ENCODE measurements at places on chromosomes 4 and X.

DNA sequence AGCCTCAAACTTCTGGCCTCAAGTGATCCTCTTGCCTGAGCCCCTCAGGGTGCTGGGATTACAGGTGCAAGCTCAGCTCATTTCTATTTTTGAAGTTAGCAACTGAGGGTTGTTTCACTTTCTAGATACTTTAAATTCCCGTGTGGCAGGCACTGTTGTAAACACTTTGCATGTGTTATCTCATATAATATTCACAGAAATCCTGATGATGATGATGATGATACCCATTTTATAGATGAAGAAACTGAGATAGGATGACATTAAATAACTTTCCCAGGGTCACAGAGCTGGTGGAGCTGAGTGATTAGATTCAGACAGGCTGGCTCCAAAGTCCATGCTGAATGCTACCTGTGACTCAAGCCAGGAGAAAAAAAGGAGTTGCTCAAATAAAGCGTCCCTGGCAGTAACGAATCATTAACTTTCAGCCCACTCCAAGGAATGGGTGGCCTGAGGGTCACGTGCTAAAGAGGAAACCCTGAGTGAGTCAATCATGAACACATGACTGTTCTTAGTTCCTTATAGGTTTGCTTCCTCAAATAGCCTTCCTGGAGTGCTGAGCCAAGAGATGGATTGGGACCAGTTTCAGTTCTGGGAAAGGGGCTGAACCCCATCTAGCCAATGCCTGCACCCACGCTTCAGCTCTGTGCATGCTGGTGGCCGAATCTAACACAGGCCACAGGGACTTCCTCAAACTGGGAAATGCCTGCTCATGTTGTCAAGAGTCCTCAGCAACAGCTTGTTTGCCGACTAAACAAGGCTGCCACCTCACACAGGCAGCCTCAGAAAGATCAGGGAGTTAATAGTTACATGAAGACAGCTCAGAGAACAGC lies 52.8 kb downstream of the RBM47 start:
- no peak for DNase-seq

DNA sequence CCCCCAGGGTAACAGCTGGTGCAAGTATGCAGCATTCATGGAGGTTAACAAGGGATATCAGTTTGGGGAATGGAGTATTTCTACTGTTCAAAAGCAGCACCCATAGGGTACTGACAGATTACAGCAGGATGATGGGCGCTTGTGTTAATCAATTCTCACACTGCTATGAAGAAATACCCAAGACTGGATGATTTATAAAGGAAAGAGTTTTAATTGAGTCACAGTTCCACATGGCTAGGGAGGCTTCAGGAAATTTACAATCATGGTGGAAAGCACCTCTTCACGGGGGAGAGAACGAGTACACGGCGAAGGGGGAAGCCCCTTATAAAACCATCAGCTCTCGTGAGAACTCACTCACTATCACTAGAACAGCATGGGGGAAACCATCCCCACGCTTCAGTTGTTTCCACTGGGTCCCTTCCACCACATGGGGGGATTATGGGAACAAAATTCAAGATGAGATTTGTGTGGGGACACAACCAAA lies 64.1 kb downstream of the TNIP2 start:
- no peak for DNase-seq

GRCh38 chr4:104294811-104295210 lies 199.9 kb downstream of the CXXC4 start:
- no peak for DNase-seq

- no peak for DNase-seq
These were observed 198.4 kb upstream of the SFRP2 start for GRCh38 chr4:153987291-153987690.

DNA sequence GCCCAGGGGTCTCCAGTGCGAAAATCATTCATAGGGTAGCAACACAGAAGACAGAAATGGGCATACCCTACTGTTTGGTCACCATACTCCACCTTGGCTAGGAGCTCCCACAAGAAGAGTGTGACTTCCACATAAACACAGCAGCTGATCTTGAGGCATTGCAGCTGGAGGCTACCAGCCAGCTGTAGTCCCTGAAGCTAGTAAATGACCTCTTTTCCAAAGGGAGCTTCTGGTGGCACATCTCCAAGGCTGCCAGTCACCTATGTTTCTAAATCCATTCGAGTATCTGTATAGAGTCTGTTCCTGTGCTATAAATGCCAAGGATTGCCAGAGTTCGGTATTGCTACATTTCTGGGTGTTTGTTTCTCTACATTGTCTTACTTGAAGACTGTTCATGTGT lies 21.3 kb upstream of the PNPLA4 start:
- DNase-seq: no peak

DNA sequence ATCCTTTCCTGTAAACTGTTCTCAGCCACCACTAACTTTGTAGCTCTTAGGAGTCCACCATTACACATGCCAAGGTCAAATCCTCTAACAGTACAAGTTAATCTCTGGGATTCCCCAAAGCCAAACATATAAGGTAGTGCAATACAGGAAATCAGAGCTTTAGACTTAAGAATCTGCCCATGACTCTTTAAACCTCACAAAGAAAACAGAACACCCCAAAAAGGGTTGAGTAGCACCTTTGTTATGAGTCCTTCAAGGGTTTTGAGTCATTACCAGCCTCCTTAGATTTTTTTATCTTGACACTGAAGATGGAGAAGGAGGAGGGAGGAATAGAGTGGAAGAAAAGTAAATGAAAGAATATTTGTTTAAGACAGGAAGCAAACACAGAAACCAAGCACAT lies 243.9 kb upstream of the SPANXN1 start:
- no peak for DNase-seq

DNA sequence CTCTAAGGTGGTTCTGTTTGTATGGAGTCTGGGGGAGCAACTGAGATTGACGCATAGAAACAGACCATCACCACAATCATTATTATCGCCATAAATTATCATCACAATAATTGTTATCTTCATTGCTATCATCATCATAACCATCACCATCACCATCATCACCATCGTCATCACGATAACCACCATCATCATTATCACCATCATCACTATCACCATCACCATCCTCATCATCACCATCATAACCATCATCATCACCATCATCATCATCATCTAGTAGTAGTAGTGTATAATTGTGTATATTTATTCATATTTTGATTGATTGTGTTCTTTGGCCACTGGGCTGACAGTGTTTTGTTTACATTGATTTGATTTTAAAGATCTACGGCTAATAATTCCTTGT lies 95.7 kb downstream of the NLGN4X start:
- DNase-seq: no peak

GRCh38 chrX:45762699-45763647 lies 562.3 kb upstream of the DIPK2B start:
- DNase-seq: no peak

- no peak for DNase-seq
These were observed 21.5 kb downstream of the JADE1 start for GRCh38 chr4:128830906-128831503.

- DNase-seq: no peak
These were observed 29.9 kb downstream of the ZFP42 start for GRCh38 chr4:188025476-188025875.

DNA sequence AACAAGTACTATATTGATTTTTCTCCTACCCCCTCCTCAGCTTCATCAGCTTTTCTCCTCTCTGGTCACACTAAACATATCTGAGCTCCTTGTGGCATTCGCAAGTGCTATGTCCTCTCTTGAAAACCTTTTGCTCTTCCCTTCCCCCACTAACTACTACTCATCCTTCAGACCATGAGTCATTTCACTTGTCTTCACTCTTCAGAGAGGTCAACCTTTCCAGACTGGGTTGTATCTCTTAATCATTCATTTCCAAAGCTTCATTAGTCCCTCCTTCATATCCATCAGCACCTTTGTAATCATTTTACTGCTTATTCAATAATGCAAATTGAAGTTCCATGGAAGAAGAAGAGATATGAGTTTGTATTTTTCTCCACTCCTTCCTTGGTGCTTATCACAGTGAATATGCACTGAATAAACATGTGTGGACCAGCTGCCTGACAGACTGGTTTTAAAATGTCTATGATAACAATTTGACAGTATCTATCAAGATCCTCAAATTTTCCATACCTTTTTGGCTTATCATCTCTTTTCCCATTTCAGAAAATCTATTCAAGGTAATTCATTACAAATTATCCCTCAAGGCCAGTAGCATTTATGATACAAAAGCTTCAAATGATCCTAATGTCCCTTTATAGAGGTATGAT lies 28.4 kb downstream of the DDX60L start:
- DNase-seq: no peak

DNA sequence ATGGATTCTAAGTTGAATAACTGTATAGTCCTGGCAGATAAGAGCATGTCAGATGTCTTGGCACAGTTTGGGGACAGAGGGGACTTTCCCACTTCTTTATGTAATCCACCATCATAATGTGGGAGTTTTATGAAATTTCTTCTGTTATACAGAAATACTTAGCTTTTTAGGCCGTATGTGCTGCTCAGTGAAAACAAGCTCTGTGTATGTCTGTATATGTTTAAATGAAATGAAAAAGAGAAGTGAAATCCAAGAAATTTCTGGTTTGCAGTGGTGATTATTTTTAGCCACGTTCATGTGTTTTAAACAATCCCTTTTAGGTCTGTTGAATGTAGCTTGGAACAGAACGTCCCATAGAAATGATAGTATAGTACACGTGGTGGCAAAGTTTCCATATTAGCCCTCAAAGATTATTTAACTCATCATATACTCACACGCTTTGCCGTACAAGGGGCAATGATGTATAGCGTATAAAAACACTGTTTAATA lies 41.0 kb downstream of the GAB1 start:
- no peak for DNase-seq

DNA sequence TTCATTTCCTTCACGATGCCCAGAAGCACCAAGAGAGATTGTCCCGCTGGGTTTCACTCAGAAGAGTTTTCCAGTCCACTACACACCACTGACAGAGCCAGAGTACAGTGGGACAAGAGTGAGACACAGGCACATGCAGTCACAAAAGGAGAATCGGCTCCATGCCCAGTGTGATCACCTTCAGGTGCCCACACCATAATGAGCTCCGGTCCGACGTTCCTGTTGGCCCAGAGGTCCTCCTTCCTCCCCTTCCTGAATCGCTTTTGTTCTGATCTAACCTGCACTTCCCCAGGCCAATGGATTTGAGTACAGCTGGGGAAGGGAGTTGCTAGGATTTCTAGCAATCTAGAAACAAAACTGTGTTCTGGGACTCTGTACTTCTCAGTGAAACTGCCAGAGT lies 4.6 kb upstream of the CHRNA9 start:
- DNase-seq: no peak

DNA sequence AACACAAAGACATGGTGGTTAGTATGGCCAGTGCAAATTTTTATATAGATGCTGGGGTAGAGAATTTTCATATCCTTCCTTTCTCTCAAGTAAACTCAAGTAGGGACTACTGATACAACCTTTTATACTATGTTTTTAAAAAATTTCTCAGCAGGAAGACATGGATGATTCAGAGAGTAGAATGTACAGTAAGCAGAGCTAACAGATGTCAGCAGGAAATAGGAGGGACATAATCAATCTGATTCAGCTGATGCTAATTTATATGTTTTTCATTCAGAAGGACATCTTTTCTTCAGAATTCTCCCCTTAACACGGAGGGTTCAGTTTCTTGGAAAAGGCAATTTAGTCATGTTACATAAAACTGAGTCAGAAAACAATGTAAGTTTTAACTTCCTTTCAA lies 95.4 kb downstream of the GRIA2 start:
- no peak for DNase-seq

- DNase-seq: no peak
These were observed 115.2 kb upstream of the LNX1 start for GRCh38 chr4:53706422-53707032.

DNA sequence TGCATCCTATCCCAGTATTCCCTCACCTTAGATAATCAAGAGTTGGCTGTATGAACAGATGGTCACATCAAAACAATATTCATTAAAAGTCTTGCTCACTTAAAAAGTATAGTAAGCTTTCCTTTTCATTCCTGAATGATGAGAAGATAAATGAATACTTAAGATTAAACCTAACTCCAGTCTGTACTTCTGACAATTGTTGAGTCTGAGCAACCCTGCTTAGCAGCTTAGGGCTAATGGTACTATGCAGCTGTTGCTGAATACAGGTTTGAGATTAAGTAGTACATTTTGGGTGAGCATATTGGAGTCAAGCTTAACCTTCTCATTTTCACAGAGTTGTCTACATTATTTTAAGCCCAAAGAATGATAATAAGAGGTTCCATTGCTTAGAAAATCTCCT lies 121.7 kb upstream of the ETNPPL start:
- no peak for DNase-seq

DNA sequence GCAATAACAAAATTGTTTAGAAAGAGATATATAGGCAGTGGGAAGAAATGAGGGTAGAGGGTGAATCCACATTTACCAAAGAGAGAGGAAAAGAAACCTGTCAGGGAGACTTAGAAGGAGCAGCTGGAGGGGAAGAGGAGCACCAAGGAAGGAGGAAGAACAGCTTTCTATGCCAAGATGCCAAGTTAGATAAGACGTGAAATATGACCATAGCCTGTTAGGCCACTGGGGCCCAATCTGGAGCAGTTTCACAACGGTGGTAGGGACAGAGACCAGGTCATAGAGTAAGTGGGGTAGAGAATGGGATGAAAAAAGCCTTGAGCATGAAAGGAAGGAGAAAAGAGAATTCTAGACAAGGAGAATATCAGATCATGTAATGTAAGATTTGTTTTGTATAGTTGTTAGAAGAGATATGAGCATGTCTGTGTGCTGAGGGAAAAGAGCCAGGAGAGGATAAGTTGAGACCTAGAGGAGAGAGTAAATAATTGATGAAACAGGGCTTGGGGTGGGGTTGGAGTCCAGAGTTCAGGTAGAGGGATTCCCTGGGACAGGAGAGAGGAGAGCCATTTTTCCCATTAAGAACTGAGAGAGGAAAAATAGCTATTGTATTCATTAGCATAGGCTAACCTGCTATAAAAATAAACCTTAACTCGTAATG lies 4.4 kb upstream of the SOWAHB start:
- DNase-seq: no peak

DNA sequence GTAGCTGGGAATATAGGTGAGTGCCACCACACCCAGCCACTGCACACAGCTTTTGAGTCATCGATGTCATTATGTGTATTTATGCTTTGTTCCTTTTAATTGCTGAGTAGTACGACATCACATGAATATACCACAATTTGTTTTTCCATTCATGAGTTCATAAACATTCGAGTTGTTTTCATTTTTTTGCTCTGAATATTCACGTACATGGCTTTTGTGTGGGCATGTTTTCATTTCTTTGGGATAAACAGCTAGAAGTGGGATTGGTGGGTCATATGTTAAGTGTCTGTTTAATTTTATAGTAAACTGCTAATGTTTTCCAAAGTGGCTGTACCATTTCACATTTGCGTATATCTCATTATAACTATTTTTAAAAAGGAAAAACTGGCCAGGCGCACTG lies 45.1 kb upstream of the KDR start:
- DNase-seq: no peak
